AG10803 (cell line): ENCODE measurements at places on chromosomes 6 and 20.
A peak's percentile ranks its signal among the peaks of the same experiment; 100 is the strongest.

DNA sequence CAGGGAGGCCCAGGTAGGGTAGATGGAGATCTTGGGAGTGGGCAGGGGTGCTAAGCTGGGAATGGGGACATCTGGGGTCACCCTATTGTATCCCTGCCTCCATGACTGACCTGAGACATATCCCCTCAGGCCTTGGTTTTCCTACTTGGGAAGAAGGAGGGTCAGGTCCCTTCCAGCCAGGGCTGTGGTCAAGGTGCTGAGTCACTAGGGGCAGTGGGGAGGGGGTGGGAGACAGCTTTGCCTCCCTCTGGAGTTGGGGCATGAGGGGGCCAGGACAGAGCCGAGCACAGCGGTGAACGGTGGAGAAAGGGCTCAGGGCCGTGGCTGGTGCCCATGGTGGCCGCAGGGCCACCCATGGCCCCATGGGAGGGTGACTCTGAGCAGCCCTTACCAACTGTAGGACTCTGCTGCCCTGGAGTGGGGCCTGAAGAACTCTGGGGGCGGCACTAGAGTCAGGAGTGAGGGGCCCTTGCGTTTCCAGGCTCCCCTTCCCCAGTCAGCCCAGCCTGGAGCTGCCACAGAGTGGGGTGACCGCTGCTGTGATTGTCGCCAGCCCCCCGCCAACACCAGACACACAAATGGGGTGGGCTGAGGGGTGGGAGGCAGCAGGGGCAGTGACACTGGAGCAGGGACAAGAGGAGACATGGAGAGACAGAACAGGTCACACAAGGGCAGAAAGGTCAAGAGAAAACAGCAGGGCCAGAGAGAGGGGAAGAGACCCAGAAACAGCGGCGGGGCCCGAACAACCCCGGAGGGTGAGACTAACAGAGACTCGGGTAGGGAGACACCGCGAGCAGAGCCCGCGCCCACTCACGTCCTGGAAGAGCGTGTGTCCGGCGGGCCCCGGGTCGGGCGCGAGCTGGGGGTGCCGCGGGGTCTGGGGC lies 576 bp downstream of the NECAB3 start:
- no peak for DNase-seq

DNA sequence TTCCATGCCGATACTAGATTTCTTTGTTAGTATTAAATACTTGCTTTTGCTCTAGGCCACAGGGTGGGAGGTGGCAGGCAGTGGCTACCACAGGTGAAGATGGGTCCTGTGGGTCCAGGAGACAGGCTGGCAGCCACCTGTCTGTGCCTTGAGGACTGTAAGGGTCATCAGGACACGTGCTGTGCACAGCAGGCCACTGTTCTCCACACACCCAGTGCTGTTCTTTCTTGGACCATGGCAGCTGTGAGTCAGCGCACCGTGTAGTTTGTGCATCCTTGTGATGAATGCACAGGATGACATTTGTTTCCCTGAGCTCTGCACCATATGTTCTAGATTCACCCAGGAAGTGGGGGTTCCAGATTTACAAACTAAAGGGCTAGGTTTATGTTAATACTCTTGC lies 317.0 kb downstream of the ZFAND3 start:
- DNase-seq = no peak

GRCh38 chr6:105161421-105161820 lies 18.4 kb downstream of the POPDC3 start:
- no peak for DNase-seq

- peak; percentile 34 for DNase-seq
These were observed 33.1 kb upstream of the LCA5 start for GRCh38 chr6:79570129-79571029.

GRCh38 chr20:60113024-60113724 lies 155.0 kb downstream of the CDH26 start:
- no peak for DNase-seq

DNA sequence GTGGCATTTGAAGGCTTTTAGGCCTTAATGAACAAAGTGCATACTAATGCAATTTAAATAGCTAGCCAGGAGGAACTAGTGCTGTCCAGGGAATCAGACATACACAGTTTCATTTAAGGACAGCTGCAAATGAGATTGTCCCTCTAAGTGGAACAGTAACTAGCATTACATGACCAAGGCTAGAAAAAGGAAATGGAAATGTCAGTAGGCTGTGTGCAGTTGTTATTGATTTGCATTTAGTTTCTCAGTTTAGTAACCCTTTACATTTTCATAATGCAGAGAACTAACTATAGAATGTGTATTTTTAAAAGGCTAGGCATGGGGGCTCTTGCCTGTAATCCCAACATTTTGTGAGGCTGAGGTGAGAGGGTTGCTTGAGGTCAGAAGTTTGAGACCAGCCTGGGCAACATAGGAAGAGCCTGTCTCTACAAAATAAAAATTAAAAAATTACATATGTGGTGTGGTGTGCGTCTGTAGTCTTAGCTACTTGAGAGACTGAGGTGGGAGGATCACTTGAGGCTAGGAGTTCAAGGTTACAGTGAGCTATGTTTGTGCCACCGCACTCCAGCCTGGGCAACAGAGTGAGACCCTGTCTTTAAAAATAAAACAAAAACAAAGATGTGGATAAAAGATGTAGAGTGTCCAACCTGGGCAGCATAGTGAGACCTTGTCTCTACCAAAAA lies 468.0 kb downstream of the UTRN start:
- no peak for DNase-seq

DNA sequence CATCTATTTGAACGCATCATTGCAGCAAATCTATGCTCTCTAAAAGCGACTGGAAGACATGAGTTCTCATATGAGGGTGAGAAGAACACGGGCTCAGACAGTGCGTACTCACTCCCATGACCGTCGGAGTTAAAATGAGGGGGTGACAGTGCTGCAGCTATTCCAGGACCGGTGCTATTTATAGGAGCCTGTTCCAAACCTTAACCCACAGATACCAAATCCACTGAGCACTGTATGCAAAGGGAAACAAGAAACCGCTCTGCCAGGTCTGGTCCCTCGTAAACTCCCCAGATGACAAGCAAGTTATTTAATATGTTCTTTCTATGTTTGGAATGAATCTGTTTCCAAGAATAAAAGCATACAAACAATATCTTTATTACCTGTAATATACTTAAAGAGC lies 22.9 kb downstream of the PPP1R3G start:
- no peak for DNase-seq

DNA sequence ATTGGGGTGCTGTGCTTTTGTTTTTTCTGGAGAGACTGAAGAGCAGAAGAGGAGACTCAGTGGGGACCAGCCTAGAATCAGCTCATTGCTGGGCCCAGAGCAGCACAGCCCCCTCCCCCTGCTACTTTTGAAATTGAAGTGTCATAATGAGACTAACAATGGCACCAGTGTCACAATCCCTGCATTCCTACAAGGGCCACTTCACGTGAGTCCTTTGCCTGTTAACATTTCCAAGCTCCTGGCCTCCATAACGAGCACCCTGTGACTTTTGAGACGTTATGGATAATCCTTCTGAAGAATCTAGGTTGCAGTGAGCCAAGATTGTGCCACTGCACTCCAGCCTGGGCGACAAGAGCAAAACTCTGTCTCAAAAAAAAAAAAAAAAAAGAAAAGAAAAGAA lies 41.7 kb downstream of the CNBD2 start:
- DNase-seq = no peak

DNA sequence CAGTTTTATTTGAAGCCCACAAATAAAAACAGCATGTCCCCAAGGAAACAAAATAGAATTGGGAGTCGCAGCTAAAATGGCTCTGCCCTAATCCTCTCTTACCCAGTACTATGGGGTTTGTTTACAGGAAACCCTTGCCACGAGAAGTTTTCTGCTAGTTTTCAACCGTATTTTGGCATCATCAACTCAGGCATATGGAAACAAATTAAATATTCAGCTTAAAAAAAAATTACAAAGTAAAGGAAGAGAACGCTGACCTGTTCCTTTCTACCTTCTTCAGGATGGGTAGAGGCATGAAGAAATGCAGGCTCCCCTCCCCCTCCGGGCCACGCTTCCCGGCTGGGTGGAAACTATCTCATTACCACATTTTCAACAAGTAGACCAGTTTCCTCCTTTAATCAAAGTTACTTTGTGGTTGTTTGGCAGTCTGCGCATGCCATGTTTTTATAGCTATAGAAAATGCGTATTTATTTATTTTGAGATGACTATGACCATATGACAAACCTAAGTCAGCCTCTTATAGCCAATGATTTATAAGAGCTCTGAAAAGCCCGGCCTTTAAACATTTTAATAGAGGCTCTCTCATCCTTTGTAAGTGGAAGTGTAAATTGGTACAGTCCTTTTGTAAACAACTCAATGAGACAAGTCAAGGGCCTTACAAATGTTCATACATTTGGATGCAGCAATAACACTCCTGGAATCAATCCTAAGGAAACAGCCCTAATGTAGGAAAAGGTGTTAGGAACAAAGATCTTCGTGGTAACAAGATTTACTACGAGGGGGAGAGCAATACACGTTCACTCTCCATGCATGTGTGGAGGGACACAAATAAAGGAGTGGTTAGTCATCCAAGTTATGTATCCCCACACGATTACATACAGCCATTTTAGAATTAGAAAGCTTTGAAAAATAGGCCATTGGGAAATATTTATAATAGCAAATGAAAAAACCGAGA lies 16.1 kb upstream of the ZNF217 start:
- DNase-seq = peak; percentile 45

- DNase-seq = peak; percentile 92
These were observed 10.2 kb downstream of the WFDC3 start for GRCh38 chr20:45781391-45781931.

DNA sequence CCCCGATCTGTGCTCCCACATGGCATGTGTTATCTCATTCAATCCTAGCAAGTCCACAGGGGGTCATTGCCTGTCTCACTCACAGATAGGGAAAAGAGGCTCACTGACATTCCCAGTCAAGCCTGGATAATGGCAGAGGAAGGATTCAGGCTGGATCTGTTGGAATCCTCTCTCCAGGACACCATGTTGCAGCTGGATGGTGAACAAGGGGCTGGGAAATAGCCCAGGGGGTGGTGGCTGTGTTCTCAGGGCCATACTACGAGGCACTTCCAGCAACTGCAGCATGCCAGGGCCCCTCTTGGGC lies 5.0 kb upstream of the SPDEF start:
- DNase-seq = no peak

GRCh38 chr6:15512126-15512525 lies 150.7 kb downstream of the DTNBP1 start:
- DNase-seq = no peak

DNA sequence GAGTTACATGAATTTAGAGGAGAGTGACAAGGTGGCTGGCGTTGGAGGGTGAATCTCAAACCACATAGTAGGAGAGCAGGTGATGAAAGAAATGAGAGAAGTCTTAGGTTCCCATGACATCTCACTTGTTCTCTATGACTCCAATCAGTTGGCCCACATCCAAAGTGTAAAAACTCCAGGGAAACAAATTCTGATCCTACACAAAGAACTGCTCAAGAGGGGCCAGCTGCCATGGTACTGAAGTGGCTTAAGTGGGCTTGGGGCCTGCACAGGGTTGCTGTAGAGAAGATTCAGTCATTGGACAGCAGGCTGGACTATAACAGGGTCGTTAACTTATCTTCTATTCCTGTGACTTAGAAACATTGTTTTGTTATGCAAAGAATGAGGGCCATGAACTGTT lies 7.6 kb upstream of the ADGRF4 start:
- DNase-seq = no peak

- DNase-seq = no peak
These were observed 52.0 kb upstream of the PLEKHG1 start for GRCh38 chr6:150547502-150548222.

- no peak for DNase-seq
These were observed 106.3 kb downstream of the PREX1 start for GRCh38 chr20:48721324-48722001.

GRCh38 chr6:96900873-96901272 lies 3.2 kb upstream of the NDUFAF4 start:
- no peak for DNase-seq

- no peak for DNase-seq
These were observed 131.2 kb upstream of the CLDN20 start for GRCh38 chr6:155132617-155133016.

DNA sequence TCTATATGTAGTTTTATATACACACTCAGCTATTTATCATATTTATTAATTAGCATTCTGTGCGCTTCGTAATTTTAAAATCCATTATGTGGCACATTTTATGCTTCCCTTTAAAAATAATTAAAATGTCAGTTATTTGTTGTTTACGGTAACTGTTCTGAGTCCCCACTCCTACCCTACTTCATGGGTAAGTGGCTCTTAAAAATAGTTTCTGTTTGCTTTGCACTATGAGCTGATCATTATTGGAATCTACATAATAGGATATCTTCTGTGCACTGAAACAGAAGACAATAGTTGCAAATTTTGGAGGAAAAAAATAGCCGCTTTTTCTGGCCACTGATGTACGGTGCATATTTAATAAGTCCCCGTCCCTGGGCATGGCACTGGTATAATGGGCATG lies 25.2 kb downstream of the LCA5 start:
- DNase-seq = no peak

DNA sequence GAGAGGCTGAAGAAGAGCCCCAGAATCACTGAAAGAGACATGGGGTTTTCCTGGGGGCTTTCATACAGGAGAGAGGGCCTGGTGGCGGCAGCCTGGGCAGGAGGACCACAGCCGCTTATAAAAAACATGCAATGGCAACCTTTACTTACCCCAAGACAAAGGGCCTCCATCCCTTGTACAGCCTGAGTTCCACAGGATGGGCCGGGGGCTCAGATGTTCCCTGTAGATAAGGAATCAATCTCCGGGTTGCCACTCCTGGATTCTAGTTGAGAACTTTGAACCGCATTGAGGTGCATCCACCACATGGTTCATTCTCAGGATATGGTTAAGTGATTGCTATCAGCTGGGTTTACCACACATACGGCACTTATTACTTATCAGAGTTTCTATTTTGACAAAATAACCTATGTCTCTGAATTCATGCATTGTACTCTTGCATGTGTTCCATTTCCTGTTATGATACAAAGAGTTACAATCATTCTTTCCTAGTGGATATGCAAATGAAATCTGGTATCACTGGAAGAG lies 677.6 kb downstream of the KIF16B start:
- no peak for DNase-seq
